Glutamatergic neuron (in vitro differentiated cells): ENCODE measurements at places on chromosomes 6 and 20. TPM values are rescaled to one million over a fixed set of nuclear protein-coding genes. Genes with fewer than 3 reads are reported as not detected.

DNA sequence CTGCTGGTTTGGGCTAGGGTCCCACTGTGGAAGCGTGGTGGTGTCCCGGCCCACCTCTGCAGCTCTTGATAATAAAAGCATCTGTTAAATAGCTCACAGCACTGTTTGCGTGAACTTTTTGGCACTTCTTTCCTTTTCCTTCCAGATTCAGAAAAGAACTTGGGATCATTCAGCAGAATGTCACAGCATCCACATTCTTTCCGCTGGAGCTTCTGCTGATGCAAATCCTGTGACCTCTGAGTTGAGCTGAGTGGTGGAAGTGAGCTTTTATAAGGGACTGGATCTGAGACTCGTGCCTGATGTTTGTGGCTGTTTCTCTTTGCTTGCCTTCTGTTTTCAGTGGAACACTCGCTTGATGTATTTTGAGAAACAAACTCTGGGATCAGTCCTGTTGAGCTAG lies 3.9 kb downstream of the OSBPL2 start:
- no peaks in the 10 kb centered on the region for H3K36me3 ChIP-seq
- peaks cover 8% of the 10 kb centered on the region for H3K4me1 ChIP-seq

DNA sequence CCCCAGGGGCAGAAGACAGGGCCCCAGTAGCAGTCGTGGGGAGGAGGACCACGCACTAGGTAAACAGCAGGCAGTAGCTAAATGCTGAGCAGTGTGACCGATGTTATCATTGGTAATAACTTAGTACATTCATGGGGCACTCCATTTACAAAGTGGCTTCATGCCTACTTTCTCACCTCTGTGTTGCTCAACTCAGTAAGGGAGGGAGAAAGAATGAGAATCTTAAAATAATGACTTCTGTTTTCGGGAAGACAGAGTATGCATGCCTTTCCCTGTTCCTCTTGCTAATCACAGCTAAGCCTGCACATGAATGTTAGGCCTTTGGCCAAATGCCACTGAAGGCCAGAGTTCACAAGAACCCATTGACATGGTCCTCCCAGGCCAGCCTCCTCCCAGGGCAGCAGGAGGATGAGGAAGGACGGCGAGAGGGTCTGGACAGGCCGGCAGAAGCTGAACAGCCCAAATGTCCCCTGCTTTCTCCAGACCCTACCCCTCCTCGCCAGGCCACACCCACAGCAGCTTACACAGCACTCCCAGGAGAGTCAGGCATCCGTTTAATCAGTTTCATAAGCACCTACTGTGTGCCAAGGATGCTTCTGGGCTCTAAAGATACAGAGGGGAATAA lies 183.4 kb downstream of the ANKRD60 start:
- H3K4me3 ChIP-seq, result no peak overlapping the region
- peaks cover 9% of the 10 kb centered on the region for H3K27me3 ChIP-seq
- H3K27ac ChIP-seq, result peak overlapping the region; percentile 74
- peaks cover 4% of the 10 kb centered on the region for H3K36me3 ChIP-seq
- no peak for DNase-seq
- H3K4me1 ChIP-seq, result peaks cover 31% of the 10 kb centered on the region

PGC gene
- total RNA-seq, result not detected

DNA sequence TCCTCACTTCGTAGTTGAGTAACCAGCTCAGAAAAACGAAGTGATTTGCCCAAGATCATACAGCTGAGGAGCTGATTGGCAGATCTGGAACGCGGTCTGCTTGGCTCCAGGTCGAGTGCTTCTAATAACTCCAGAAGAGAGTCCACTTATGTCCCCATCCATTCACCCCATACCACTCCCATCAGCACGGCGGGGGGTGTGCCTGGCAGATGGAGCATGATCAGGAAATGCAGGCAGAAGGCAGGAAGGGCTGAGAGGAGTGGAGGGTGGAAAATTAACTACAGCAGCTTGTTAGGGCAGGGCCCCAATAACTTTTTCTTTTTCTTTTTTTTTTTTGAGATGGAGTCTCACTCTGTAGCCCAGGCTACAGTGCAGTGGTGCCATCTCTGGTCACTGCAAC lies 15.0 kb downstream of the FITM2 start:
- H3K27ac ChIP-seq, result no peak overlapping the region
- no peaks in the 10 kb centered on the region for H3K36me3 ChIP-seq
- H3K4me1 ChIP-seq, result peaks cover 3% of the 10 kb centered on the region
- peak; percentile 47 for DNase-seq

DNA sequence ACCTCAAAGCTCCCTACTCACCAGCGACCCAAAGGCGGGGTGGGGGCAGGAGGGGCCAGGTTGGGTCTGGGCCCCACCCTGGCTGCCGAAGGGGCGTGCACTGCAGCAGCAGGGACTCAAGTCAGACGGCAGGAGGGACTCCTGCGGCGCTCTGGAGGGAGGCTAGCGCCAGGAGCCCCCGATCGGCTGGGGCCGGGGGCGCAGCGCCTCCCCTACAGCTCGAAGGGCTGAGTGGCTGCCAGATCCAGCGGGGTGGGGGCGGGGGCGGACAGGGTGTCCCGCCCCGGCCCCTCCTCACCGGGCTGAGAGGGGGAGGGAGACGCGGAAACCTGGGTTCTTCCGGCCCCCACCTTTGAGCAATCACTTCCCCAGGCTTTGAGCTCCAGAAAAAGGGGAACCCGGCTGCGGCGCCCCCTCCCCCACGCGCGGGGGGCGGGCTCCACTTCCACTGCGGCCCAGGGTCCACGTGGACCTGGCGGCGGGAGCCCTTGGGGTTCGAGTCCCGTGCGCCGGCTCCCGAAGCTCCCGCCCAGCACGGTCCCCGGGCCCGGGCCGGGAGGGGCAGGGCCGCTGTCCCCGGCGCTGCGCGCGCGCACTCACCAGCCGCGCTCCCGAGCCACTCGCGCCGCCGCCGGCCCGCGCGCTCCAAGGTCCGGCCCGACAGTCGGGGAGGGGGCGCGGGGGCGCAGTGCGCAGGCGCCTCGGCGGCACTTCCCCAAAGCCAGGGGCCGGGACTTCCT lies at the start of gene RGS19:
Gene RGS19, minus strand, starts transcription at position 246 of the 740 bp plus-strand sequence. CDS start 2,632 bp downstream, outside the sequence.
- DNase-seq, result peak; percentile 55
- H3K4me3 ChIP-seq, result peak within 1 kb of the TSS; percentile 78
- peaks cover 20% of the 10 kb centered on the region for H3K27me3 ChIP-seq
- H3K27ac ChIP-seq, result no peak within 1 kb of the TSS
- peaks cover 9% of the 10 kb centered on the region for H3K4me1 ChIP-seq
- no peaks in the 10 kb centered on the region for H3K36me3 ChIP-seq

- H3K4me1 ChIP-seq, result no peaks in the 10 kb centered on the region
- peaks cover 2% of the 10 kb centered on the region for H3K27me3 ChIP-seq
- H3K27ac ChIP-seq, result no peak overlapping the region
- no peak overlapping the region for H3K4me3 ChIP-seq
- H3K36me3 ChIP-seq, result no peaks in the 10 kb centered on the region
- DNase-seq, result no peak
Measured at GRCh38 chr6:9830808-9831207, 584.1 kb downstream of the TFAP2A start.
